ENCODE measurements at places on chromosomes 6 and 20.

GRCh38 chr20:23381876-23382275, 19.9 kb downstream of the GZF1 start:
- no peak for DNase-seq

GRCh38 chr6:94417363-94417762, 998.0 kb upstream of the EPHA7 start:
- DNase-seq = no peak

GRCh38 chr6:6697620-6698019, 109.1 kb downstream of the LY86 start:
- no peak for DNase-seq

DNA sequence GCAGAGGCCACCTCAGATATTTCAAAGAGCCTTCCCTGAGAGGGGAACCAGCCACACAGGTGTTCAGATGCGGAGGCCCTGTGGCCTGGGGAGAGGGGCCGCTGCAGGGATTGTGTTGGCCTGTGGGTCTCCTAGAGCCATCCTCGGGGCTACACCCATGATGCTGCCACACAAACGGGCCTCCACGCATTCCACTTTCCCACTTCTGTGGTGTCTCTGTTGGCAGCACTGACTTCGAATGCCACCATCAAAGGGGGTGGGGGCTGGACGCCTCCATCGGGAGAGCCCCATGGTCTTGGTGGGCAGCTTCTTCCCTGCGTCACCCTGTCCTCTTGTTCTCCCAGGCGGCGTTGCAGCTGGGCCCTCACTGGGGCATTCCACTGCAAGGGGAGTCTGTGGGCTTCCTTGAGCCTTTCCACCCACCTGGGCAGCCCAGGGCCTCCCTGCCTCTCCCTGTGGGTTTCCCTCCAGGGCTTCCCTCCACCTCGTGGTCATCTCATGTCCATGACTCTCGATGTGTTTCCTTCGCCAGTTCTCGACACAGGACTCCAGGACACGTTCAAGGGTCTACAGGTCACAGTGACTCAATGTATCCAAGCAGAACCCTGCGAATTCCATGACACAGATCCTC, 145.5 kb downstream of the ERMARD start:
- no peak for DNase-seq

GRCh38 chr6:41966961-41967311, 25.3 kb upstream of the CCND3 start:
- DNase-seq = no peak

GRCh38 chr6:150435832-150436231, 67.0 kb downstream of the IYD start:
- DNase-seq = no peak
